ENCODE measurements at places on chromosomes 5 and 9. TPM values are rescaled to one million over a fixed set of nuclear protein-coding genes. Genes with fewer than 3 reads are reported as not detected.
A peak's percentile ranks its signal among the peaks of the same experiment; 100 is the strongest.

Gene SLC23A1
- total RNA-seq: not detected

Gene BRD9
- total RNA-seq: 48.9 TPM

Gene CBY3
- not detected for total RNA-seq

Gene TMC1
- not detected for total RNA-seq

GRCh38 chr9:93588641-93589609 lies 12.5 kb downstream of the PHF2 start:
- peaks cover 10% of the 10 kb centered on the region for H3K36me3 ChIP-seq
- H3K27me3 ChIP-seq: no peaks in the 10 kb centered on the region
- no peak overlapping the region for H3K27ac ChIP-seq
- H3K4me1 ChIP-seq: peaks cover 15% of the 10 kb centered on the region

DNA sequence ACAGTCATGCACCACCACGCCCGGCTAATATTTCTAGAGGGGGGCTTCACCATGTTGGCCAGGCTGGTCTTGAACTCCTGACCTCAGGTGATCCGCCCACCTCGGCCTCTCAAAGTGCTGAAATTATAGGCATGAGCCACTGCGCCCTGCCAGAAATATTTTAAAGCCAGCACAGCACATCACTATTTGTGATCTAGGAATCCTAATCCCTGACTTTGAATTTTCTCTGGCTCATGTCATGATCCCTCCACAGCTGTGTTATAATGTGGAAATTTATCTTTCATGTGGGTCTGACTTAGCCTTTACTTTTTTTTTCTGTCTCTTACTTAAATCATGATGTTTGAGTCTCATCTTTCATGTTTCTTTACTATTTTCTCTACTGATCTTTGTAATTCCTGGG lies 18.7 kb upstream of the ITGA1 start:
- DNase-seq: no peak
- no peak overlapping the region for H3K4me3 ChIP-seq
- H3K27me3 ChIP-seq: peaks cover 6% of the 10 kb centered on the region
- no peak overlapping the region for H3K27ac ChIP-seq
- no peaks in the 10 kb centered on the region for H3K4me1 ChIP-seq

DNA sequence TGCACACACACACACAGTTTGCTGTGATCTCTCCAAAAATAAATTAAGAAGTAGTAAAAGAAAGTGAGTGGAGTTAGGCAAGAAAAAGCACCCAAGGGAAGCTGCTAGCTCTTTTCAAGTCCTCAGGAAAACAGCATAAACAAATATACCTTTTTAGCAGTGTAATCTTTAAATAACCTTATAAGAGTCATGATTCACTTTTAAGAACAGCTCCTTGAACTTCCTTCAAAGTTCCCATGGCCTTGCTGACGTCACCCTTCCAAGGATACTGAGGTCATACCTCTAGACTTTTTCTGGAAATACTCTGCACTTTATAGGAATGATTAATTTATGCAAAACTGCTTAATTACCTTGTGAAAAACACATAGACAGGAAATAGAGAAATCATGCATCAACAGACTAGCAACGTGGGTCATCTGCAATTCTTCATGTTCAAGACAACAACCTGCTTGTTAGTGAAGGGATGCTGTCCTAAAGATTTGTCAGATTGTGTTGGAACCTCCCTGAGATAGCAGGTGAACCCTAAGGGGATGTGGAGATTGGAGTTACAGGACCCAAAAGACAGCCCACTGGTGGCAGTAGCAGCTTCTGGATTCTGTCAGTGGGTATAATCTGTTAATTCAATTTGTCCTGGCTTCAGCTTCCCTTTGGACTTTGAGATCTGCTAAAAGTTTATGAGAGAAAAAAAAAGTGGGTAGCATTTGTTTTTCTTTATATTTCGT lies 229.0 kb downstream of the ELAVL2 start:
- no peaks in the 10 kb centered on the region for H3K4me1 ChIP-seq
- DNase-seq: no peak
- no peaks in the 10 kb centered on the region for H3K36me3 ChIP-seq
- H3K27me3 ChIP-seq: no peaks in the 10 kb centered on the region
- no peak overlapping the region for H3K4me3 ChIP-seq

- H3K4me3 ChIP-seq: no peak overlapping the region
- H3K4me1 ChIP-seq: peaks cover 16% of the 10 kb centered on the region
- no peak for DNase-seq
- peak overlapping the region; percentile 33 for H3K27ac ChIP-seq
Observed at GRCh38 chr5:132394667-132395259, 25.3 kb downstream of the SLC22A5 start.

DNA sequence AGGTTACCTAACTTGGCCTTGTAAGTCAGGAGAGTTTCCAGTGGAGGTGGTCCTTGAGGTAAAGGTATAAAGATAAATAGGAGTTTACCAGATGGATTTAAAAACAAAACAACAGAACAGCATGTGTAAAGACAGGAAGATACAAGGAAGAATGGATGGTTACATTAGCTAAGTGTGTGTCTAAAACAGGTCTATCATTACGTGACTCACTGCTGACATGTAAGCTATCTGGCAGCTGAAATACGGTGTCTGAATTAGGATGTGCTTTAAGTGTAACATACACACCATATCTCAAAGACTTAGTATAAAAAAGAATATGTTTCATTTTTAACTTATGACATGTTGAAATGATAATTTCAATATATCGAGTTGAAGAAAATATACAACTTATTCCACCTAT lies 405.1 kb upstream of the ADAMTSL1 start:
- H3K27me3 ChIP-seq: peaks cover 18% of the 10 kb centered on the region
- no peak overlapping the region for H3K4me3 ChIP-seq
- DNase-seq: no peak
- no peaks in the 10 kb centered on the region for H3K4me1 ChIP-seq
- H3K27ac ChIP-seq: no peak overlapping the region
- H3K36me3 ChIP-seq: no peaks in the 10 kb centered on the region

DNA sequence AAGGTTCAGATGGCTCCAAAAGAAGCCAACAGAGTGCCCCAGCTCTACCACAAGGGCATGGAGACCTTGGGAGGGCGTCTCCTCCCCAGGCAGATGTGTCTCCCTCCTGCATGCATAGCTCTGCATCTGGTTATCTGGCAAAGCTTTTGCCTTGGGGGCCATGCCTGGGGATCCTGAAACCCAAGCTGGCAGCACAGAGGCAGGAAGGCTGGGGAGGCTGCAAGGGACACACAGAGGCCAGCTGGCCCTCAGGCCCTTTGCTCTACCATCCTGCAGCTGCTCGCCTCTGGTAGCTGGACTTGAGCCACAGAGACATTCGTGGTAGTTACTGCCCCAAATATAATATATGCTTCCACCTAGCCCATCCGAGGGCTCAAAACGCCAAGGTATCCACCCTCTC lies 3.9 kb downstream of the SEPTIN8 start:
- DNase-seq: no peak
- H3K4me3 ChIP-seq: no peak overlapping the region
- no peaks in the 10 kb centered on the region for H3K27me3 ChIP-seq
- no peaks in the 10 kb centered on the region for H3K36me3 ChIP-seq
- peak overlapping the region; percentile 10 for H3K27ac ChIP-seq

DNA sequence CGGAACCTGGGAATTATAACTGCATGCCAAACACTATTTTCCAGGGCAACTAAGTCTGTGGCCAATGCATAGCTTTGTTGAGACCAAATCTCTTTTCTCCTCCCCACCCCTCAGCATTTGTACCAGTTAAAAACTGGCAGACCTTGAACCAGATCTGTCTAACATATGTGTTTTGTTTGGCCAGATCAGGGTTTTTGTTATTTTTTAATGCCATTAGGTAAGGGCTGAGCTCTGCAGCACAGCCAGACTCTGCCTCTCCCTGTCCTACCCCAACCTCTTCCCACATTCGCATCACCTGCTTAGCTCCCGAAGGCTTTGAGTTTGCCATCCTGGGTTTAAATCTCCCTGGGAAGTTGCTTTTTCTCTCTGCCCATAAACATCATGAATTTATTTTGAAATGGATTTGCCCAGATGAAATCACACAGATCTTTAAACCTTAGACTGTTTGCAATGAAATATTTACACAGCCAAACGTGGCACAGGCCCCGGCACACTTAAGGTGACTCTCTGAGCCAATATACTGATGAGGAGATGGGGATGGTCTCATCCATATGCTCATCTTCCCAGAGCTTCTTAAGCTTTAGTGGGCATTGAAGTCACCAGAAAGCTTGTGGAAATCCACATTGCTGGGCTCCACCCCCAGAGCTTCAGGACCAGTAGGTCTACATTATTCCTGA lies 54.0 kb upstream of the ALDH1B1 start:
- H3K4me3 ChIP-seq: no peak overlapping the region
- no peak for DNase-seq
- H3K27ac ChIP-seq: no peak overlapping the region
- no peaks in the 10 kb centered on the region for H3K4me1 ChIP-seq
- no peaks in the 10 kb centered on the region for H3K36me3 ChIP-seq

GRCh38 chr9:110048976-110049698 lies 158.8 kb downstream of the C9orf152 start:
- peaks cover 14% of the 10 kb centered on the region for H3K36me3 ChIP-seq
- no peaks in the 10 kb centered on the region for H3K27me3 ChIP-seq
- H3K4me3 ChIP-seq: peak overlapping the region; percentile 99
- peak; percentile 45 for DNase-seq
- peaks cover 33% of the 10 kb centered on the region for H3K4me1 ChIP-seq

- H3K27me3 ChIP-seq: no peaks in the 10 kb centered on the region
- H3K4me3 ChIP-seq: no peak overlapping the region
- H3K27ac ChIP-seq: peak overlapping the region; percentile 84
- DNase-seq: peak; percentile 72
Observed at GRCh38 chr5:74647096-74647495, 6.6 kb upstream of the ENC1 start.

GRCh38 chr5:154937186-154937717 lies 759 bp downstream of the GEMIN5 start:
- peak overlapping the region; percentile 47 for H3K27ac ChIP-seq
- peak overlapping the region; percentile 90 for H3K4me3 ChIP-seq
- no peak for DNase-seq
- H3K4me1 ChIP-seq: peaks cover 12% of the 10 kb centered on the region

GRCh38 chr5:39697881-39698280 lies 273.1 kb upstream of the DAB2 start:
- H3K27ac ChIP-seq: no peak overlapping the region
- H3K27me3 ChIP-seq: no peaks in the 10 kb centered on the region

DNA sequence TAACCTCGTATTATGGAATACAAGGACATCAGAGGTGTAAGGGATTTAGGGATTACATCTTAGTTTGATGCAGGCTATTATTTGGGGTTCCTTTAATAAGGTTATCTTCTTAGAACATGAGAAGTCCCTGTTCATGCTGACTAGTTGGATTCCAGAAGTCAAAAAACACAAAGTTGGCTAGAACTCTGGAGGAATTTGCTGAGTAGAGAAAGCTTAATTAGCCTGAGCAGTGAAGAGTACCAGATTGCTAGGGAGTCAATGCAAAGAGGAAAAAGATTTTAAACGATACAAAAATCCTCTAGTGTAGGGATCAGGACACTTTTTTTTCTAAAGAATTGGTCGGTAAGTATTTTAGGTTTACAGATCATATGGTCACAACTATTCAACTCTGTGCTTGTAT lies 1872.5 kb upstream of the C9orf72 start:
- H3K36me3 ChIP-seq: no peaks in the 10 kb centered on the region
- no peak overlapping the region for H3K27ac ChIP-seq
- DNase-seq: no peak
- H3K4me1 ChIP-seq: peaks cover 9% of the 10 kb centered on the region
- H3K27me3 ChIP-seq: no peaks in the 10 kb centered on the region
